ENCODE measurements at places on chromosomes 1 and 21.

GRCh38 chr1:161921990-161922389, 101.7 kb downstream of the OLFML2B start:
- no peak for DNase-seq

DNA sequence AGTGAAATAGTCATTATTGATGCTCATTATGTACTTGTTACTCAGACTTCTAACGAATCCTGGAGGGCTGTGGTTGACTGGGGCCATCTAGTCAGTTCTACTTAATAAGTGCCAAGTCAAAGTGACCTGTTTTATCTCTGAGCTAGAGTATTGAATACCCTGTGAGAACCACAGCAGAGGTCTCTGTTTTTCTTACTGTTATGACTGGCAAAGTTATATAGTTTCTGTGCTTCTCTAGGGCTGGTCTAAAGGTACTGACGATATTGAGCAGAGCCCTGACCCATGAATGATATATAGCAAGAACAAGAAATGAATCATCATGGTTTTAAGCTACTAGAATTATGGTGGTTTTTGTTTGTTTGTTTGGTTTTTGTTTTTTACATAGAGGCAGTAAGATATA, 555.8 kb downstream of the PLA2G4A start:
- no peak for DNase-seq

DNA sequence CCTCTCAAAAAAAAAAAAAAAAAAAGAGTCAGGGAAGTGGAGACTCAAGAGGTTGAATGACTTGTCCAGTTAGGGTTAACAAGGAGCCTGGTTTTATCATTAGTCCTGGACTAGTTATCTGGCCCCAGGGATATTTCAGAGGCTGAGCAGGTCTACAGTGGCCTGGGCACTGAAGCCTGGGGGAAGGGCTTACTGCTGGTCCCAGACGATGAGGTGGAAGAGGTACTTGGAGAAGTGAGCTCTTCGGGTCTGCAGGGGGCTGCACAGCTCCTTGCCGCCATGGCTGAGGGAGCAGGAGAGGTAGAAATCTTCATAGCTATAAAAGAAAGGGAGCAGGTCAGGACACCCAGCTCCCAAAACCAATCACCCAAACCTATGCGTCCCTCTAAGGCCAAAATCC, 40.1 kb downstream of the PIK3C2B start:
- no peak for DNase-seq

- DNase-seq, result no peak
Observed at GRCh38 chr1:151039521-151039920, 3.1 kb downstream of the BNIPL start.

DNA sequence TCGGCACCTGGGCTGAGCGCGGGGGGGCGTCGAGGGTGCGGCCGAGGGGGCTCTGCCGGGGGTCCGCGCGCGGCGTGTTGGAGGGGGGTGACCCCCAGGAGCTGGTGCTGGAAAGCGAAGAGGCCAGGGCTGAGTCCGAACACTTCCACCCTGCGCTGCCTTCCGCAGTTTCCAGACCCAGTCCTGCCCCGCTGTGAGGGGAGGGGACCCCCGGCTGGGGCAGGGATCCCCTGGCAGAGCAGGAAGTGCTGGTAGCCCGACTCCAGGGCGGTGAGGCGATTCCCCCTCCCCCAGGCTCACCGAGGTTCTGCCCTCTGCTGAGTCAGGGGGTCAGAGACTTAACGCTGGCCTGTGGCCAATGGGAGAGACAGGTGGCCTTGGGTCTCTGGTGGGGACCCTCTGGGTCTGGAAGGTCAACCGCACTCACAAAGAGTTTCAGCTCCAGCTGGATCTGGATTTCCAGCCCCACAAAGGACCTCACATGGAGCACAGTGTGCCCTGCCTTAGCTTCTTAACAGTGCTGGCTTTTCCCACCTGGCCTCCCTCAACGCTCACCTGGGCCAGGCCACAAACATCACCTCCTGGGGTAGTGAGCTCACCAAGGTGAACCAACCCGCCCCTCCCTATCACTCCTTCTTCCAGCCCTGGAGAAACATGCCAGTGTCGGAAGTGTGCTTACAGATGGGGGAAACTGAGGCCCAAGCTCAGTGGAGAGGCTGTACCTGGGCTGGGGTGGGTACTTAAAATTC, 39.8 kb upstream of the SYNC start:
- DNase-seq, result no peak

- no peak for DNase-seq
Observed at GRCh38 chr1:3014050-3014440, 7.2 kb upstream of the ACTRT2 start.

DNA sequence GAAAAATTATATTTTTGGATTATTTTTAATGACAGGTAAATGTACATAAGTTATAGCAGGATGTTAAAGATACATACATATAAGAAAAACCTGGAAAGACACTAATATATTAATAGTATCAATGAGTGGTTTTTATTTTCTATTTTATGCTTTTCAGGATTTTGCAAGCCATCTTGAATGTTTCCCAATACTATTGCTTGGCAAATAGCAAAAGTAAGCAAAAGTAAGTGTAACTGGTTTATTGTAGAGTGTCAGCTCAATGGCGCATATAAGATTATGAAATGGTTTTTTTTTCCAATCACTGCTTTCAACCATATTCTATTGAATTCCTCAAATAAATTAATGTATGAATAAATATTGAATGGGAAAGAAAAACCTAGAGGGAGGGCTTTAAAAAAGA, 36.4 kb downstream of the ZNF684 start:
- DNase-seq, result no peak

DNA sequence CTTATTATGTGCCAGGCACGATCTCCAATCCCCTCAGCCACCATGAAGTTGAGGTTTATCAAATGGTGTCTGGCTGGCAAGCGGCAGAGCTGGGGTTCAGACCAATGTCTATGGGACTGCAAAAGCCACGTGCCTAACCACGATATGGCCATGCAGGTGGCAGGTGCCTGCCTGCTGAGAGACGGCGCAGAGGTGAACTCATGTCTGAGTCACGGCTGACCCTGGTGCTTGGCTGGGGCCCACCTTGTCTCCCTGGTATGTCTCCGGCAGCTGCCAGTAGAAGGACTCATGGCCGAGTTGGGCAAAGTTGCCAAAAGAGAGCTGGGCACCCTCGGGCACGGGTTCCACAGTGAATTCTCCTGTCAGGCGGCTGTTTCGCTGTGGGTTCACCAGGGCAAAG, 59.9 kb downstream of the LDLRAD2 start:
- no peak for DNase-seq

DNA sequence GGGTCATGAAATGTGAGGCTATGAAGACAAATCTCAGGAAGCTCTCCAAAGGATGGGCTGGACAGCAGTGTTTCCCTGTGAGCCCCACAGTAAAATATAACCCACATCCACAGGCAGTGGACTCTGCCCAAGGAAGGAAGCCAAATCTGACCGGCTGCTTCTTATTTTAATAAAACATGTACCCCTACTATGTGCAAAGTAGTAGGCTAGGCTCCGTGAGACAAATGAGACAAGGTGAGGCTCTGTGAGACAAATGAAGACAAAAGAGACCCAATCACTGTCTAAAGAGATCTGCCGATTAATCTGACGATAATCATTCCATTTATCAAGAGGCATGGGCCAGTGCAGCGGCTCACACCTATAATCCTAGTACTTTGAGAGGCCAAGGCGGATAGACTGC, 2.1 kb downstream of the ASAP3 start:
- no peak for DNase-seq

GRCh38 chr21:35593000-35593502, 467.3 kb downstream of the SETD4 start:
- DNase-seq, result no peak

- no peak for DNase-seq
Observed at GRCh38 chr21:25885405-25885804, 150.6 kb downstream of the GABPA start.

- DNase-seq, result no peak
Observed at GRCh38 chr1:37083603-37084002, 49.3 kb upstream of the GRIK3 start.

DNA sequence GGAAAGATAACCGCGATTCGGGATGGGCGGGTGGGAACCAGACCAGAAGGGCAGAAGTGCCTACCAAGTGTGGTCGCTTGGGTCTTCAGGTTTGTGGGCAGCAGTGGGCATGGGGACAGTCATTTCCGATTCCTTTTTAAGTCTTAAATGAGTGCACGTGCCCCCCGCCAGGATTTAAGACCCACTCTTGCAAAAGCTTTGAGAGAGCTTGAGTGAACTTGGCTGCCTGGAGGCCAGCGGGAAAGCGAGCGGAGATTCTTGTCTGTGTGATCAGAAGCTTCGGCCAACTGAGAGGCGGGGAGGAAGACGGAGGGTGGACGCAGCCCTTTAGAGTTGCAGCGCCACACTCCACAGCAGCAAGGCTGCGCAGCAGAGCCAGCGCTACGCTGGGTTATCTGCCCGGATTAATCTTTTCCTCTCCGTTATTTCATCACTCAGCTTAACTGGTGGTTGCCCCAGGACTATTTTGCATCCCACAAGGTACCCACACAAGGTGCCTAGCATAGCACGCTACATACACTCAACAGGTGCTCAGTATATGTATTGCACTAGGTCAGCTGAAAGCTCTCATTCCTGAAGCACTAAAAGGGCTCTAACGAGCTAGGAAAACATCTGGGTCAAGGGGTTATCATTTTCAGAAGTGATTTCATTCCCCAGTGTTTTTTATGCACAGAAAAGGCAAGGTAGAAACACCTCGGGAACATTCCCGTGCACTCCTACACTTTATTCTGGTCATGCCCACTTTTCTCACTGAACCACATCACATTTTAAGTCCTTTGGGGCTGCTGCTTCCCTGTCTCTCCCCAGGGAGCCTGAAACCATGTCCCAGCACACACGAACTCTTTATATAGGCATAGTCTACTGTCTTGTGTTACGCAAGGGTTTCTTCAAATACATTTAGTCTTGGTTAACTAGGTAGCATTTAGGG, 1.5 kb upstream of the BATF3 start:
- no peak for DNase-seq

GRCh38 chr1:208988811-208989222, 594.7 kb upstream of the CAMK1G start:
- no peak for DNase-seq

DNA sequence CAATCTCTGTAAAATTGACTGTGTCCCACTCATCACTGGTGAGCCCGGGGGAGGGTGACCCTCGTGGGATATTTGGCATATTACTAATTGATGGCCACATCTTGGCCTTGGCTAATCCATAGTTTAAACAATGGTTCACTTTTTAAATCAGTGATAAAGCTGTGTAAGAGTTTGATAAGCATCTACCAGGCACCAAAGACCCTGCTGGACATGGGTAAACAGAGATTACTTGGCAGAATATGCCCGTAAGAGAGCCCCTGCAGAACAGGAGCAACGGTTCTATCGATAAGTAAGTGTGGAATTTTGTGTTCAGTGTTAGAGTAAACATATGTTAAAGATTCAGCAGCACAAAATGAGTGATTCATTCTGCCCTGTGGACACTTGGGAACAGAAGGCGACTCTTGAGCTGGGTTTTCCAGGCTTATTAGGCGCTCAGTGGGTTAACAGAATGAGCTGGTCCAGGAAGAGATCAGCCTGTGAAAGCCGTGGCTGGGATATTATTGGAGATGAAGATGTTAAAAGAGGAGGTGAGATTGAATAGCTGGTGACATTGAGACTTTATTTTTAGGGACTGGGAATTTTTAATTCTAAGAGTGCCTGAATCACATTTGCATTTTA, 55.9 kb downstream of the CNST start:
- no peak for DNase-seq

- no peak for DNase-seq
Observed at GRCh38 chr1:58597996-58598395, 20.9 kb upstream of the TACSTD2 start.

DNA sequence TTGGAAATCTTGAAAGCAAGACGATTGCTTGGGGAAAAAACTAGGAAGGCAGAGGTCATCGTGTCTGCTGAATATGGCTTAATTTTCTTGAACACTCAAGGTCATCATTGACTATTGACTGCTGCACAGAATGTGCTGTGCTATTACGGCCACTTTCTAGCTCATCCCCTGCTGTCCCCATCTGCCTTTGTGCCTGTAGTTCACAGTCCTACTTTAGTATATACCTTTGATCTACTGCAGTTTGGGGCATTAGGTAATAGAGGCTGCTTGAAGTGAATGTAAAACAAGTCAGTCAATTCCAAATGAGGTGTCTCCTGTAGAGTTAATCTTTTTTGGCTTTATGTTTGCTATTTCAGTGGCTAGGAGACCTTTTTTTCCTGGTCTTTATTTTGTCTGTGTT, 8.3 kb downstream of the RAB4A start:
- no peak for DNase-seq

- no peak for DNase-seq
Observed at GRCh38 chr1:197924516-197925123, 7.4 kb downstream of the LHX9 start.

DNA sequence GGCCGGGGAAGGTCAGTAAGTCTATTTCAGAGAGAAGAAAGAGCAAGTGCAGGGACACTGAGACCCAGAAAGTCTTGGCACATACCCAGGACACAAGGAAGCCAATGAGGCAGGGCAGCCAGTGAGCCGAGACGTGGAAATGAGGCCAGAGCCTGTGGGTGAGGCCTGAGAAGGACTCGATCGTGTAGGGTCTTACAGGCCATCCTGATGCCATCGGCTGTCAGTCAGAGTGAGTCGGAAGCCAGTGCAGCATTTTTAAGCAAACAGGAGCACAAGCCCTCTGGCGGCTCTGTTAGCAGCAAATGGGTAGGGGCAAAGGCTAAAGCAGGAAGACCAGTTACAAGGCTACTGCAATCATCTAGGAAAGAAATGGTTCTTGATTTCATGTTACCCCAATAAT, 6.1 kb upstream of the GJB3 start:
- DNase-seq, result no peak

- DNase-seq, result no peak
Observed at GRCh38 chr1:222074317-222074716, 332.4 kb upstream of the DUSP10 start.

DNA sequence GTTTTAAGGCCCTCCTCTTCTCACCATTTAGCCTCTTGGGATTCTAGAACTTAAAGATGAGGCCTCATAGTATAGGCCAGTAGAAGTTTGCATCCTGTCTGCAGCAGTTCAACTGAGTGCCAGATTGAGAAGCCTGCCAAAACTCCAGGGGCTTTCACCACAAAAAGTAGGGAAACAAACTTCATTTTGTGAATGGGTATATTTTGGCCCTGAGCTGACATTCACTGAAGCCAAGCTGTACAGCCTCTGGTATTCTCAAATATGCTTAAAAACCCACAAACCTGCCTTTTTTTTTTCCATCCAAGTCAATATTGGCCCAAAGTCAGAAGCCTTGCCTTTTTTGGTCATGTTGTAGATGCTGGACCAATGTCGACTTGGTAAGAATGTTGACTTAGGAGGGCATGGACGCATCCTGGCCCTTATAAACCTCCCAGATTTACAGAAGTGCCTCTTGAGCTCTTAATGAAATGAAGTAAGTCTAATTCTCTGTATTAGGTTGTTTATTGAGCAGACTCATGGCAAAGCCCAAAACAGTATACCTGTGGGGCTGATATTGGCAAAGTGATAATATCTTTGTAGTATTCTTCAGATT, 337.5 kb downstream of the CHRM3 start:
- DNase-seq, result no peak

- DNase-seq, result no peak
Observed at GRCh38 chr1:81174811-81175476, 625.8 kb upstream of the ADGRL2 start.

GRCh38 chr1:74674278-74675048, 871 bp upstream of the ERICH3 start:
- DNase-seq, result no peak
